ENCODE measurements at places on chromosomes 13 and 19.

DNA sequence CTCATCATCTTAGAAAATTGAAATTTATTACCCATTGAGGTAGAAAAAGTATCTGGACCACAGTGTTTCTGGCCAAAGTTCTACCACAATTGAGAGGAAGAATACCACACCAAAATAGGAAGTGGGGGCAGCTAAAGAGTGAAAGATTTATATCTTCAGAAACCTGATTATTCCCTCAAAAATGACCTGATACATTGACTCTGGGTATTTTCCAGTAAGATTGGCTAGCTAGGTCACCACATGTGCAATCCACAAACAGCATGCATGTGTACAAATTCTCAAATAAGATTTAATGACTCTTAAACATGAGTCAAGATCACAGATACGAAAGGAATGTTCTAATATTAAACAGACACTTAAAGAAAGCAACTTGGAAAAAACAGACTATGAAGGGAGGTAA is 1516.2 kb upstream of the PCDH20 start:
- no peak for DNase-seq

GRCh38 chr19:15629003-15629880 is 11.5 kb upstream of the CYP4F3 start:
- DNase-seq: peak; percentile 67

- DNase-seq: no peak
Observed at GRCh38 chr13:85254641-85255040, 544.6 kb downstream of the SLITRK6 start.

DNA sequence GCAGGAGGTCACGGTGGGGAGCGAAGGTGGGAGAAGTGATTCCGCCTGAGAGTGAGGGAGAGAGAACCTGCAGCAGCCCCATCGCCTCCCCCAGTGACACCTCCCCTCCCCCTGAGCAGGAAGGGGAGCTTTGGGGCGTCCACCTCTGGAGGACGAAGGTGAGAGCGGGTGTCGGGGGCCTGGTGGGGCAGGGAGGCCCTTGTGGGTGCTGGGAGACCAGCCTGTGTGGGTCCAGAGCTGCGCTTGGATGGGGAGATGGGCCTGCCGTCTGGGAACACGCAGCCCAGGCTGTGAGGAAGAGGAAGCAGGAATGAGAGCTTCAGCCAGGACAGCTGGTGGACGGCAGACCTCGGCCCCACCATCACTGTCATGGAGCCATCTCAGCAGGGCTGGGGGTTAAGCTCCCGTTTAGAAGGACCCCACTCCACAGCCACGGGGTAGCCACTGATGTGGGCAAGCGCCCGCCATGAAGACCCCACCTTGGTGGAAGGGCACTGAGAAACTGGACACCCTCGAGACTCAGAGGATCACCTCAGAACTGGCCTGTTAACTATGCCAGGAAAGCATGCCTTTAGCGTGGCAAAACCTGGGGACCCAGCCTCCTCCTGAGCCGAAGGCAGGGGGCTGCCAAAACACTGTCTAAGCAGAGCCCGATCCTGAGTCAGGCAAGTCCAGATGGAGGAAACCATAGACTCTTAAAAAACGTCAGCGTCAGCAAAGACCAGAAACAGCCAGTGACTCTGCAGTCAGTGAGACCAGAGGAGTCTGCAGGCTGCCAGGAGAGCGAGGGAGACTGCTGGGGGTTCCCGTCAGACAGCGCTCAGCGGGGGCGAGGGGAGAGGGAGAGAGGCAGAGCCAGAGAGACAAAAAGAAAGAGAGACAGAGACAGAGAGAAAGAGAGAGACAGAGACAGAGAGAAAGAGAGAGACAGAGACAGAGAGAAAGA is 6.4 kb upstream of the PROZ start:
- DNase-seq: no peak

GRCh38 chr19:17385878-17386611 is 8.0 kb downstream of the CCDC194 start:
- DNase-seq: no peak

GRCh38 chr13:44331446-44331845 is 42.2 kb upstream of the SERP2 start:
- no peak for DNase-seq

- peak; percentile 59 for DNase-seq
Observed at GRCh38 chr19:3125900-3126524, 9.8 kb upstream of the GNA15 start.

DNA sequence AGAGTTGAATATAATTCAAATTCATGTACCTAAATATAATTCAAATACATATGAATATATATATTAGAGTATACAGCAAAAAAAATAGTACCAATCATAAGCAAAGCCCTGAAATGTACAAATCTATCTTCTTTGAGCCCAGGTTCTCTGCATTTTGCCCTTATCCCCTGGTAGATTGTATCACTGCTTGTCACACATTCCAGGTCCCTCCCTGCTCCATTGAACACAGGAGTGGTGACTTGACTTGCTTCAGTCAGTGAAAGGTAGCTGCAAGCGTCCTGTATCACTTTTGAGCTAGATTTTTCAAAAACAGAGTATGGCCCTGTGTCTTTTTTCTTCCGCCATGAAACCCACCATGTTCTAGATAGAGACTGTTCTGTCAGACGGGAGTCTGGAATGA is 369.4 kb downstream of the LIG4 start:
- no peak for DNase-seq

- no peak for DNase-seq
Observed at GRCh38 chr13:109650861-109651260, 135.5 kb downstream of the IRS2 start.

GRCh38 chr13:76832258-76832988 is 53.8 kb downstream of the KCTD12 start:
- no peak for DNase-seq

DNA sequence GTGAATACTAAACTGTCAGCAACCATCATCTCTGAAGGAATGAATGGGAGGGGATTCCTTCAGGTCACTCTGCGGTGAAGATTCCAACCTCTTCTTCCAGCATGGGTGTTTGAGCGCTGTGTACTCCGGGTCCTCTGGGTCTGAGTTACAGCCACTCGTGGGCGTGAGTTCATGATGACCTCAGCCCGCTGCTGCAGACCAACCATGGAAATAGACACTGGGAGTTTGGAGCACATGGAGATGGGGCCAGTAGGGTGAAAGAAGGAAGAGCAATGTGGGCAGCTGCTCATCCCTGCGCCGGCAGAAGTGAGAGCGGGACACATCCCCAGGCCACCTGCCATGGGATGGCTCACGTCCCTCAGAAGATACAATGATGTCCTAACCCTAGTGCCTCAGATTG is 16.8 kb upstream of the RAB20 start:
- no peak for DNase-seq

- no peak for DNase-seq
Observed at GRCh38 chr13:72678312-72678711, 49.1 kb downstream of the MZT1 start.

- no peak for DNase-seq
Observed at GRCh38 chr13:41601718-41602445, 144.5 kb downstream of the RGCC start.
